ENCODE measurements at places on chromosomes 16 and 17. TPM values are rescaled to one million over a fixed set of nuclear protein-coding genes. Genes with fewer than 3 reads are reported as not detected.
A peak's percentile ranks its signal among the peaks of the same experiment; 100 is the strongest.

DNA sequence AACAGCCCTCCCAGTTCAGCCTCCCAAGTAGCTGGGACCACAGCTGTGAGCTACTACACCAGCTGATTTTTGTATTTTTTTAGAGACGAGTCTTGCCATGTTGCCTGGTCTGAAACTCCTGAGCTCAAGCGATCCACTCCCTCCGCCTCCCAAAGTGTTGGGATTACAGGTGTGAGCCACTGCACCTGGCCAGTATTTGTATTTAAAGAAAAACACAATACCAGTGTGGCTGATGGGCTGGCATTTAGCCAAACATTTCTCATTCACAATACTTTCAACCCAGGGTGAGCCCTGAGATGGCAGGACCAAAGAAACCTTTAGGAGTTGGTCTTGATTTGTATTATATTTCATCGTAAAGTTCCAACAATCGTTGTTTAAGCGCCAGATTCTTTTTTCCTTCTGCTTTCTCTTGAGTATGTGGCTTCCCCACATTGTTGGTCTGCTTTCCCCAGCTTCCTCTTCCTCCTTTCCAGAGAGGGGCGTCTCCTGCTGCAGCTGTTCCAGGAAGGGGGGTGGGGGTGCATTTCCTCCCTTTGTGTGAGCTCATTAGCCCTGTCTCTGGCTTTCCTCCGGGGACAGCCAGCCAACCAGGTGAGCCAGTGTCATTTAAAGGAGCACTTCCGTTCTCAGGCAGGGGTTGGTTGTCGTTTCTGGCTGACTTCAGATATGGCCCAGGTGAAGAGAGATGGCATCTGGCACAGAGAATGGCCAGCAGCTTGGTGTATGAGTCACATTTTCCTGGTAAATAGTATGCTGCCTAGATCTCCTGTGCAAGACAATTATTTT is 79.9 kb downstream of the GPRC5B start:
- DNase-seq, result peak; percentile 43

GRCh38 chr16:65064131-65064530 is 57.7 kb downstream of the CDH11 start:
- no peak for DNase-seq

DNA sequence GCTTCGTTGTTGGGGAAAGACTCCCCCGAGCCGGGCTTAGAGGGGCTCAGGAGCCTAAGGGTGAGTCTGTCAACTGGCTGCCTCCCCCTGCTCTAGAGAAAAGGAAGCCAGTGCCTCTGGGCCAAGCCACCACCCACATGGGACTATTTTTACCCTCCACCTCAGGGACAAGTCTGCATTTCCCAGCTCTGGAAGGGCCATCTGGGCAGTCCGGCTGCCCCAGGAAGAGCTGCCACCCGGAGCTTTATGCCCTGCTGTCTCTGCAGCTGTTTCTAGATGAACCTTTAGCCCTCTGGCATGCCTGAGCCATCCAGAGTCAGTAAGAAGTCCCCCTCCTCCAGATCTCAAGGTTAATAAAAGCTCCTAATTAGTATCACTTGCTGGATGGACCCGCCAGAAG is 5.3 kb upstream of the RPRML start:
- peak; percentile 72 for DNase-seq

DNA sequence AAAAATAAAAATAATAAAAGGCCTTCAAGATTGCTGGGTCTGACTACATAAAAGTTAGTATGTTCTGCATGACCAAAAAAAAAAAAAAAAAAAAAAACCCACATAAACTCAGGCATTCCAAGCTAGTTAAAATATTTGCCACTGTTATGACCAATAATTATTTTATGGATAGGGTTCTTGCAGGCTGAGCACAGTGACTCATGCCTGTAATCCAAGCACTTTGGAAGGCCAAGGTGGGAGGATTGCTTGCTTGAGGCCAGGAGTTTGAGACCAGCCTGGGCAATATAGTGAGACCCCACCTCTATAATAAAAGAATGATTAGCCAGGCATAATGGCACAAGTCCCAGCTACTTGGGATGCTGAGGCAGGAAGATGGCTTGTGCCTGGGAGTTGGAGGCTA is 8.1 kb downstream of the SCNN1B start:
- DNase-seq, result no peak

- no peak for DNase-seq
Measured at GRCh38 chr17:1059131-1059795, 62.3 kb downstream of the TIMM22 start.

DNA sequence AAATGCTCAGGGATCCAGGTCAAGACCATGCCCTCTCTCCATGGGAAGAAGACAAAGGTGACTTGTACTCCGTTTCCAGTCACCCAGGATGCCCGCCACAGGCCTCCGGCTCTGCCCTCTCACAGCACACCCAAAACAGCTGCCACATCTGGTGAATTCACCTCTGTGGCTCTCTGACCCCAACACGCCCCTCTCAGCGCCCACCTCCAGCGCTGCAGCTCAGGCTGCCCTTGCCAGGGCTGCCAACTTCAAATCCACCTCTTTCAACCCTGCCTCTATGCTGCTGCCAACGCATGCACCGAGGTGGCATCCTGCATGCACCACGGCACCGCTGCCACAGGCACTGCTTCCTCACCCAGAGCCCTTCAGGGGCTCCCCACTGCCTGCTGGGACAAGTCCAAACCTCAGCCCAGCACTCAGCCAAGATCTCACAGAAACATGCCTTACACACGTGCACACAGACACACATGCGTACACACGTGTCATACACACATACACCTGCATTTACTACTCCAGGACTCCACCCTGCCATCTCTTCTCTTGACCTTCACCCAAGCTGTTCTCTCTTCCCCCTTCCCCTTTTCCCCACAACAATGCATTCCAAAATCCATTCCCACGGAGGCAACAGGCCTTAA is 7.5 kb downstream of the HID1 start:
- DNase-seq, result no peak

Gene ZACN
- total RNA-seq, result not detected

Gene SLFN14
- 0.31 TPM for total RNA-seq

Gene TLCD2
- total RNA-seq, result 4.3 TPM

- no peak for DNase-seq
Measured at GRCh38 chr16:87160701-87161337, 156.4 kb downstream of the C16orf95 start.

DNA sequence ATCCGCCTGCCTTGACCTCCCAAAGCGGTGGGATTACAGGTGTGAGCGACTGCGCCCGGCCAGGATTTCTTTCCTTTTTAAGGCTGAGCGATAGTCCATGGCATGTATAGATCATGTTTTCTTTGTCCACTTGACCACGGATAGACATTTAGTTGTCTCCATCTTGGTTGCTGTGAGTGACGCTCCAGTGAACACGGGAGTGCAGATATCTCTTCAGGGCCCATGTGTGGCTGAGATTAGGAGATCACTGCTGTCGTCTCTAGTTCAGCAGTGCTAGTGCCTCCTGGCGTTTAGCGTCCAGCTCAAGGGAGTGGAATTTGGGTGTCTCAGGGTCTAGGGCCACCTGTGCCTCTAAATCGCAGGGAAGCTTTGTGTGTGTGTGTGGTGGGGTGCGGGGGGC is 41.5 kb downstream of the ABCC1 start:
- no peak for DNase-seq

DNA sequence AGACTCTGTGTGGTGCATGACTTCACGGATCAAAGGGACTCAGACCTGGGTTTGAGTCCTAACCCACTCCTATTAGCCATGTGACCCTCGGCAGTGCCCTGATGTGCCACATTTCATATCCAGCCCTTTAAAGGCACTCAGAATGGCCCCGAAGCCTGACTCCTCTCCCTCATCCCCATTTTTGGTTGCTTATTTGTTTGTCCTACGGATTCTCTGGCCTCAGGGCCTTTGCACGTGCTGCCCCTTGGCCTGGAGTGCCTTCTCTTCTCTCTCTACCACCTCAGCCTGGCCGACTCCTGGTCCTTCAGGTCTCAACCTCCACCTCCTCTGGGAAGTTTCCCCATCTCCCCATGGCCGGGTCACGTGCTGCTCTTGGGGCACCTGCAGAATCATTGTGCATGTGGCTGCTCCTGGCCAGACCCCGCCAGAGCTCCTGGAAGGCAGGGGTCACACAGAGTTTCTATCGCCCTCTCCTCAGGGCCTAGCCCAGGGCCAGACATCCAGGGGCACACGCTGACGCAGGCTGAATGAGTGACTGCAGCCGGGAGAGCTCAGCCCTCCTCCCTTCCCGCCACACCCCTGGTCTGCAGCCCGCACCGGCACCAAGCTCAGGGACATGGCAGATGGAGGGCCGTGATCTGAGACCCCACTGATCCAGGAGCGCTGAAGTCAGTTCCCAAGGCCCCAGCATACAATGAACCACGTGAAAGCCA is 22.0 kb upstream of the CIBAR2 start:
- DNase-seq, result peak; percentile 35

Gene STH
- total RNA-seq, result 1.7 TPM

GRCh38 chr17:5825717-5826330 is 241.5 kb upstream of the NLRP1 start:
- peak; percentile 57 for DNase-seq

GRCh38 chr16:23520500-23520899 is 10.2 kb upstream of the GGA2 start:
- no peak for DNase-seq

Gene PRDM7
- not detected for total RNA-seq

All from tongue (tissue), 3 donors.